Spleen (tissue), 13 donors: ENCODE measurements at places on chromosomes 1 and 21. TPM values are rescaled to one million over a fixed set of nuclear protein-coding genes. Genes with fewer than 3 reads are reported as not detected.

Gene TNFRSF8
- polyA plus RNA-seq, result 1.7 TPM

Gene S1PR1
- polyA plus RNA-seq, result 45.4 TPM

Gene PPM1J
- polyA plus RNA-seq, result 1.9 TPM

Gene COL11A1
- 1.0 TPM for polyA plus RNA-seq

DNA sequence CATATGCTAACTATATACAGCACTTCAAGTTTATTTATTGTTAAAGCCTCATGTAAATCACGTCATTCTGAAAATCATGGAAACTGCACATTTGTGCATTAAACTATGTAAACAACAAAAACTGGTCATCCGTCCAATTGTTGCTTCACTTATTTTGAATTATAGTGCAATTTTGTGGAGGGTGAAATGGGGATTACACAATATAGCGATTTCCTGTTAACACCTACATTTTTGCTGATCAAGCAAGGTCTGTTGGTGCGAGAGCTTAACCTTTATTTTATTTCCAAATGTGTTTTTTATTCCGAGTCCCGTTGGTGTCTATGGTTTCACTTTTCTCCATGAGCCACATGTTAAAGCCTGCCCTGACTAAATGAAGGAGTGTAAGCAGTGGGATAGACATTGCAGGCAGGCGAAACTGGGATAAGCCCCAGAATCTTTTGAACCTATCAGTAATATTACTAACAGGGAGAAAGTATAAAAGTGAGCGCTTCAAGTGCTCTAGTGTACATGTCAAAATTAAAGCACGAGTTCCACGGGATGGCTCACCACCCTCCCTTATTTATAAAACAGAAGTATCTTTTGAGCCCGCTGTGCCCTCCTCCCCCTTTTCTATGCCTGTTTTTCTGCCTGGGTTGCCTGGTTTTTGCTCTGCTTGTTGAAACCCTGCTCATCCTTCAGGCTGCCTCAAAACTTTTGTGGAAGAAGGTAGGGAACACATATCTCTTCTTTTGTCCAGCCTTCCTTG is 120.7 kb downstream of the NFIA start:
- DNase-seq, result no peak

- no peak for DNase-seq
Observed at GRCh38 chr1:212004895-212005608, 30.3 kb downstream of the INTS7 start.
